ENCODE measurements at places on chromosomes 1 and 21.

DNA sequence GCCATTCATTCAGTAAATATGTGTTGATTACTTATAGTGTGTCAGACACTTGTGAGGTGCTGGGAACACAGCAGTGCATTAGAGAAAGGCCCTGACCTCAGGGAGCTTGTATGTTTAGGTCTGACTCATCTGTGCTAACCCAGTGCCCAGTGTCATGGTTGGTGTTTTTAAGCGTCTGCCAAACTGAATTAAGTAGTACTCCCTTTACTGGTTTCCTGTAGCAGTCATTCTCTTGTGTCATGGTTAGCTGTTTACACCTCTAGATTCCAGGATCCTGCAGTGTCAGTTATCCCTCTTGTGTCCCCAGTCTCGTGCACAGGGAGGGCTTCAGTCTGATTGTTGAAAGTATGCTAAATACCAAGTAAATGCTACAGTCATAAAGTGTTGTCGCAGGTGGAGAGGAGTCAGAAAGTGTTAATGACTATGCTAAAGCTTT lies 14.2 kb downstream of the UCK2 start:
- no peak for DNase-seq

DNA sequence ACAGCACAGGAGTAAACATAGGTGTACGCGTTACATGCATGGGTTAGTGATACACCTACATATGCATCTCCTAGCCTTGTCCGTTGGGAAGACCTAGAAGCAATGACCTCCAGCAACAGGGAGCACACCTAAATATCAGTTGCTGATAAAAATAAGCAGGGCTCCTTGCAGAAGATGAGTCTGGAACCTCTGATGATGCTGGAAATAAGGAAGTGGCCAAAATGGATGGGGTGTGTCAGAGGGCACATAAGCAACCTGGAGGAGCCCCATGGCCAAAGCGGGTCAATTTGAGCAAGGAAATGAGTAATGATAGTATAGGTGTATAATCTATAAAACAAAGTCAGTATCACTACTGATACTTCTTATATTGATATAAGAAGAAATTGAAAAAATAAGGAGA lies 13.7 kb downstream of the ADARB1 start:
- no peak for DNase-seq

DNA sequence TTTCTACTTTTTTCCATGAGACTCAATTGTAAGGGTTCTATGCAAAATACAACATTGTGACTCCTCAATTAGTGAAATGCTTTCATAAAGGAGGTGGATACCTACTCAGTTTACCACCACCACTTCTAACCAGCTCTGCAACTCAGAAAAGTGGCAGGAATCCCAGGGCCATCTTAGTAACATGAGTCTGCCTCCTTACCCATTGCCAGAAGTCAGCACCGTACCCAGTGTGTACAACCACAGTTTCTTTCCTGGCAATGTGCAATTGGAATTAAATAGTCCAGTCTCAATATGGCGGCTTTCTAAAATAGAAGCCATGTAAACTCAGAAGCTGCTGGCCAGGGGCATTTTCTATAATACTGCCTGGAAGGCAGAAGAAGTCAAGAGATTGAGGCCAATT lies 32.1 kb downstream of the TESK2 start:
- no peak for DNase-seq

DNA sequence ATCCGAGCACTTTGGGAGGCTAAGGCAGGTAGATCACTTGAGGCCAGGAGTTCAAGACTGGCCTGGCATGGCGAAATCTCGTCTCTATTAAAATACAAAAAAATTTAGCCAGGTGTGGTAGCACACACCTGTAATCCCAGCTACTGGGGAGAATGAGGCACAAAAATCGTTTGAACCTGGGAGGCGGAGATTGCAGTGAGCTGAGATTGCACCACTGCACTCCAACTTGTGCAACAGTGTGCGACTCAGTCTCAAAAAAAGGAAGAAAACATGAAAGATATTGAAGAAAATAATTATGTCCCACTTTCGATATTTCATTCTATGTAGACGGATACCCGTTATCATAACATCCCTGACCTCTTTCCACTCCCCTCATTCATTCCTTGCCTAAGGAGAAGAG lies 19.2 kb downstream of the TUT4 start:
- no peak for DNase-seq

DNA sequence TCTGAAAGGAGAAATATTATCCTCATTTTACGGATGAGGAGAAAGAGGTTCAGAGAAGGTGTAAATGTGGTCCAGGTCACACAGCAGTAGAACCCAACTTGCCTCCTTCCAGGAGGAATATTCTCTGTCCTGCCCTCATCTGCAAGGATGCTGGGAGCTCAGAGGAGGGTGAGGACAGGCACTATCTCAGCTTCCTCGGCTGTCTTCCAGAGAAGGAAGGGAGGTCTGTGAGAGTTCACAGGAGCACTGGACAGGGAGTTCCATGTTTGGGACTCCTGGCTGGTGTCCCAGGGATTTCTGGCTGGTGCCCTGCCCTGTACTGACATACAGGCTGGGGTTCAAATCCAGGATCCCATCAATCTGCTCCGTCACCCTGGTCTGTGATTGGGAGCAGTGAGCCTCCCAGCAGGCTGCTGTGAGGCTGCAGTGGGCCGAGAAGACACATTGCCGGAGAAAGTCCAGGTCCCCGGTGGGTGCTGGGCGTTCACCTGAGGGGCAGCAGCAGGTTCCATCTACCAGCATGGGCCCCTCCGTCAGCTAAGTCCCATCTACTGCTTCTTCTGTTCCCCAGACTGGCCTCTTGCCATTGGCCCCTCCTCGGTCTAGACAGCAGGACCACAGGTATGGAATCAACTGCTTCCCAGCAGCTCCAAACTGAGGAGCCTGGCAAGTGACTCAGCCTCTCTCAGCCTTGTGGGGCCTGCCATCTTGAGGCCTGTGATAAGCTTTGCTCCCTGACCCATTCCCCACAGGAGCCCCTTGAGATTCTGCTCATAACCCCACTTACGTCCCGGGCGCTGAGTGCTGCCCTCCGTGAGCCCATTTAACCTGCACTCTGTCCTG lies 8.5 kb upstream of the BSND start:
- no peak for DNase-seq
